ENCODE measurements at places on chromosomes 5 and 9. TPM values are rescaled to one million over a fixed set of nuclear protein-coding genes. Genes with fewer than 3 reads are reported as not detected.

Gene IRX4
- not detected for total RNA-seq

Gene ANKRA2
- total RNA-seq: 10.8 TPM

Gene BHMT
- total RNA-seq: not detected

Gene SLC1A3
- total RNA-seq: 16.9 TPM

Gene CNTFR
- total RNA-seq: 0.15 TPM

DNA sequence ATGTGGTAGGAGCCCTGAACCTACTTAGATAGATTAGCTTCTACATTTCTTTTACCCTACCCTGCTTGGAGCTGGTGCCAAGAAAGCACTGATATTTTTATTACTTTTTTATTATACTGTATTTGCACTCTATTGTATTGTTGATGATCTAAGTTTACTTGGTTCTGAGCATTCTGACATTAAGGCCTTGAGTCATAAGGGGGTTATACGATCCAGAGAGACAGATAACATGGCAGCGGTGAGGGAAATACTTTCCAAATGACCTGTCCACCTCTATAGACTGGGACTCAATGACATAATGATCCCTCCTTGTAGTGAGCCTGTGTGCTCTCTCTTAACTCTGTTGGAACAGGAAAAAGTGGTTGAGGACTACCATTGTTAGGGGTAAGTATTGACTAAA is 176.3 kb downstream of the MAN2A1 start:
- peak; percentile 74 for DNase-seq

- no peak for DNase-seq
Measured at GRCh38 chr5:11622785-11623184, 281.5 kb downstream of the CTNND2 start.

DNA sequence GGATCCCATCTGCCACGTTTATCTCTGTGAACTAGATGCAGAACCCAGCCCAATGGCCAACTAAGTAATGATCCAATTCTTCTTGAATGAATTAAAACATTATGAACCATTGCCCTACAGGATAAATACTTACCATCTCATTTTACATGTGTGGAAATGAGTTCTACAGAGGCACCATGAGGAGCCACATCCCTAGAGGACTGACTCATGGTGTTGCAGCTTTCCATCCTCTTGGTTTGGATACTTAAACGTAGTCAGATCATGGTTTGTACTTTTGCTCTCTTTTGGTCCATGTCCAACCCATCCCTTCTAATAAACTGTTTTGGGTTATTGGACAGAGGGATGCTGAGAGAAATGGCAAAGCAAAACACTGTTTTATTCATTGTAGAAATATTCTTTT is 484.8 kb downstream of the EBF1 start:
- DNase-seq: no peak

DNA sequence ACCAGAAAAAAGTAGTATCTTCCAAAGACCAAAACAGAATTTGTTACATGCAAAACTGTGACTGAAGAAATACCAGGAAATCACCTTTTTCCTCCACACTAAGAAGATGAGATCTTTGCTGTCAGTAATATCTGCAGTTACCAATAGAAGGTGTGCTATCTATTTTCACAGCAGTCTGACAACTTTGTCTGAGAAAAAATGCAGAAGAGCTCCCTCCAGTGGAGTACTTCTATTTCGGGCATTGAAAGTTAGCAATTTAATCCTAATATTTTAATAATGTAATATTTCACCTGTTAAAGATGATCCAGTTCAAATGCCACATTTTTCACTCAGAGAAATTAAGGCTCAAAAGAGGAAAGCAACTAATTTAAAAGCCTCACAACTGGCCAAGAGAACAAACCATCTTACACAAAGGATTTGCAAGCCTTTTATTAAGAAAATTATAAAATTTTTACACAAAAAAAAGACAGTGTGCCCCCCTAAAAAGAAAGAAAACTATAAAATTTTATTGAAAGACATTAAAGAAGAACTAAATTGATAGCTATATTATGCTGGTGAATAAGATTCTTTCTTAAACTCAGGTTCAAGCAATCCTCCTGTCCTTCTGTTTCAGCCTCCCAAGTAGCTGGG is 50.6 kb downstream of the DEPDC1B start:
- peak; percentile 29 for DNase-seq

GRCh38 chr9:124000784-124001457 is 10.6 kb upstream of the LHX2 start:
- DNase-seq: no peak

DNA sequence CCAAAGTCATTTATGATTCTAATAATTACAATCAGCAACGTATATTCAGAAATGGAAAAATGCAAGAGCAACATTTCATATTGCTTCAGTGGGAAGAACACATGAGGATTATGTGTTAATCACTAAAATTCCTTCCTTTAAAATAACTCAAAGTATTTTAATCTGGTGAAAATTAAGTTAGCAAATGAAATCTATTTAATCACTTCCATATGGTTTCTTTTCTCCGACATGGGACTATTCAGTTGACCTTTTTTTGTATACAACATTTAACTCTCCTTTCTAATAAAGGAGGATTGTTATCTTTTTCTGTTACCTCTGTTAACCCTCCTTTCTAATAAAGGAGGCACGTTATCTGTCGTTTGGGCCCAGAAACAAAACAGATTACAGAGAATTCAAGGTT is 59.9 kb downstream of the HOMER1 start:
- DNase-seq: no peak

DNA sequence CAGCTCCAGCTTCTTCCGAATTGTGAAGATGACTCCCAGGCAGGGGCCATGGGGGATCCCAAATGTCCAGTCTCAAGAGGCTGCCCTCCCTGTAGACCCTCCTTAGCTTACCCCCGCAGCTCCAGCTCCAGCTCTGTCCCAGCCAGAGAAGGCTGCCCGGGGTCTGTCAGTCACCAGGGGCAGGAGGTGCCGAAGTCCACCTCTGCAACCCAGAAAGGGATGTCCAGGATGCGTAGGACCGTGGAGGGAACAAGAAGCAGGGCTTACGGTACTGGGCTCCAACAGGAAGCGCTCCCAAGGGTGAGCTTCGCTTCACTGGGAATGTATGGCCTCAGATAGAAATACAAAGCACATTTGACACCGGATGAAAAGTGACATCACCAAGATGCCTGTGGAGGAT is 6.0 kb downstream of the IPPK start:
- DNase-seq: no peak

DNA sequence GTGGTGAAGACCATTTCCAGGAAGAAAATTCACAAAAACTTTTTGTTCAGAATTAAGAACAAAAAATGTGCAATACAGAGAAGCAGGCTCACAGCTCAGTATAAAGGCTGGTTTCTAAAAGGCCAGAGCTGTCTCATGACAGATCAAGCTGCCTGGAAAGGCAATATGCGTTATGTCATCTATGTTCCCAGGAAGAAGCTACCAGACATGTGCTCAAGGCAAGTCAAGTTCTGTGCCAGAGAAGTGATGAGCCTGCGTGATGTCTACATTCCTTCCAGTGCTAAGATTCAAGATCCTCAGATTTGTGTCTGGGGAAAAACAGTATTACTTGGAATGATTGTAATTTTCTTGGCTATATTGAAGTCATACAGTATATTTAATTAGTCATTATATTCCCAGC is 104.3 kb downstream of the PDE4D start:
- no peak for DNase-seq

GRCh38 chr5:158294701-158295100 is 435.8 kb upstream of the CLINT1 start:
- DNase-seq: no peak

DNA sequence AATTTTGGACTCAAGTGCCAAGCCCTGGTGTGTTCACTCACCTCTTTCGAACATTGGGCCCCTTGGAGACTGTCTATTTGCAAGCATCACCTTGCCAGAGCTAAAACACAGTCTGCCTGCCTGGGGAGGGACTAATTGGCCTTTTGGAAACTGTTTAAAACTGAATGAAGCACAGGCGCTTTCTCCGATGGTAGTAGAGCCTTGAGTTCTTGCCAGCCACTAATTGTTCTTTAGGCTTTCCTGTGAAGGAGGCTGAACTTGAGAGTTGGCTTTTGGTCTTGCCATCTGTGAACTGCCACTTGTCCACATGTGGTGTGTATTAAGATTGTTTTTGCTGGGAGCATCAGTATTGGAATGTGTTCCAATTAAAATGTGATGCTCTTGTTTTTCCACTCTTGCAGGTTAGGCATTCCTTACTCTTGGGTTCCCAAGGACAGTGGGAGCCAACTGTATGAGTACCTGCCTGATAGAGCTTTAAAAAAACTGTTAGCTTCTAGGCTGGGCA is 26.0 kb downstream of the GARNL3 start:
- DNase-seq: no peak

- peak; percentile 15 for DNase-seq
Measured at GRCh38 chr5:145062280-145063062, 772.7 kb downstream of the PRELID2 start.

GRCh38 chr9:126844085-126844484 is 16.4 kb upstream of the ZBTB34 start:
- peak; percentile 82 for DNase-seq

Data from H4 (cell line).